ENCODE measurements at places on chromosomes 6 and 20.

- no peak for DNase-seq
These were observed 329.7 kb downstream of the CD83 start for GRCh38 chr6:14447240-14447639.

DNA sequence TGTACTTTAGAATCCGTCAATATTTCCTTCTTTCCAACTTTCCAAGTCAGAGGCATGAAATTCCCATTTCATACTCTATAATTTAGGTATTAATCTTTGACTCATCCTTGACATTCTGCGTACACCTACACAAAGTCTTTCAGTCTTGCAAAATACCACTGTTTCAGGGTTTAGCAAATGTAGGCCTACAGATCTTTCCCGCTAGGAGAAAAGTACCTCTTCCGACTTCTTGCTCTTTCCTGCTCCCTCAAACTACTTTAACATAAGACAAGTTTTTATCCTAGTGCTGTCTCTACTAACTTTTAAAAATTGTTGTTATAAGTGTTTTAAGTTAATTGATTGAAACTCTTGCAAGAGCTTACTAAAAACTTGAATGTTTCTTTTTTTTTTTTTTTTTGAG is 18.3 kb upstream of the PHACTR1 start:
- DNase-seq: no peak

DNA sequence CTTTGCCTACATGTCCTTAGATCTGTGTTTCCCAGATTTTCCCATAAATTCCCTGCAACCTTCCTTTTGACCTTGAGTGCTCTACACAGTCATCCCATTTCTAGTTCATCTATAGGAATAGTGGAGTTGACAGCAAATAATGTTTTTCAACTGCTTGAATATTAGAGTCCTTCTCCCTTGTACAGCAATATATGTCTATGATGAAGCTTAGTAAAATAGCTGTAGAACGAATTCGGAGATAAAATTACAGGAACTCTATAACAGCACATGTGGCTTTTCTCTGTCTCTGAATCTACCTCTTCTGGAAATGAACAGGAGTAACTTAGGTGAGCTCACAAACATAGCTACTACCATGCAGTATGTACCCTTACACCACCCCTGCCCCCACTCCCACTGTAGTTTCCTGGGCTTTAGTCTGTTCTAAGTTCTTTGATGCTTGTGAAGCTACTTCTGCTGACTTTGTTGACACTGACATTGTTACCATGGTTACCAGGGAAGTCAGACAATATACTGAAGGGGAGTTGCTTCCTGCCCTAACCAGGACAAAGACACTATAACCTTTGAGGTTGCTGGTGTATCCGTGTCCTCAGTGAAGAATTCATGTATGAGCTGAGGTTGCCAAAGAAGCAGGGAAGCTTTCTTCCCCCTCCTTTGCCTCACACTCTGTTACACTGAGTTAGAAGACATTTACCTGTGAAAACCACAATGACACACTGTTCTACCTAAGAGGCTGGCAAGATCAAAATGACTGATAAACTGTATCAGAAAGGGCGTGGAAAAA is 35.8 kb upstream of the SHLD1 start:
- peak; percentile 46 for DNase-seq

DNA sequence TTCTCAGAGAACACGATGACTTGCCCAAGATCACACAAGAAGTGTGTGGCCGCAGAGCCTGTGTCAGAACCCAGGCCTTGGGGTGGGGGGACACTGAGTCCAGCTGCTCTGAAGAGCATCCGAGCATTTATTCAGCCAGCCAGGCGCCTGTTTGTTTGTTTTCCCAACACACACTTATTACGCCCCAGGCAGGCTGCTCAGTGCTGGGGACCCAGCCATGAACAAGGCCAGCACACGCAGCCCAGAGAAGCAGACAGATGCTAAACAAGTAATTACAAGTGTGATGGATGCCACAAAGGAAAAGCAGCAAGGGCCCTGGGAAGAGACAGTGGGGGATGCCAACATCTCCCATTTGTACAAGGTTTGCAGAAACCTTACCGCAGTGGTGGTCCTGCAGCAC is 19.4 kb upstream of the SIRPA start:
- DNase-seq: no peak

- peak; percentile 15 for DNase-seq
These were observed 594 bp downstream of the ARFGEF3 start for GRCh38 chr6:138162111-138162954.

- DNase-seq: peak; percentile 89
These were observed 72.7 kb downstream of the TRAM2 start for GRCh38 chr6:52503851-52504781.

DNA sequence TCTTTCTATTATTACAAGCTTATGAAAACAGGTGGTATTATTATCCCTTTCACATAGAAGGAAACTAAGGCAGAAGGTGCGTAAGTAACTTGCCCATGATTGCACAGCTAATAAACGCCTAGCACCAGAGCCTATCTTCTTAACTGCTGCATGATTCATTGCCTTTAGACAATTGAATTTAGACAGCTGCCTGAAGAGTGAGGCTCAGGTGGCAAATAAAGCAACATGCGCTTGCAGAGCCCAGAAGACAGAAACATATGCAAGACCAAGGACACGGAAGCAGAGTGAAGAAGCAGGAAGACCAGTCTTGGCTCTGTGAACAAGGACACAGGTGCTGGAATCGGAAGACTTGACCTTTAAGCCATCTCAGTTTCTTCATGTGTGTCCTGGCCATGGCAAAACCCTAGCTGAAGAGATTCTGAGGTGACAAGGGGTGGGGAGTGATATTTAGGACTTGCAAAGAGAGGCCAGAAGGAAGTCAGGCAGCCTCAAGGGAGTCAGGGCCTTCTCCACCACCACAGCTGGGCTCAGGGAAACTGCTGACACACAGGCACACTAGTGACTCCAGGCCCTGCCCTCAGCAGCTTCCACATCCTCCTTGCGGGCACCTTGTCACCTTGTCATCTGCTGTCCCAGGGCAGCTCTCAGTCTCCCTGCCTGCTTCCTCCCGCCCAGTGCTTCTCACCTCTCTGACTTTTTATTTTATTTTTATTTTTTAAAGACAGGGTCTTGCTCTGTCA is 91.7 kb upstream of the SLC22A16 start:
- peak; percentile 47 for DNase-seq

DNA sequence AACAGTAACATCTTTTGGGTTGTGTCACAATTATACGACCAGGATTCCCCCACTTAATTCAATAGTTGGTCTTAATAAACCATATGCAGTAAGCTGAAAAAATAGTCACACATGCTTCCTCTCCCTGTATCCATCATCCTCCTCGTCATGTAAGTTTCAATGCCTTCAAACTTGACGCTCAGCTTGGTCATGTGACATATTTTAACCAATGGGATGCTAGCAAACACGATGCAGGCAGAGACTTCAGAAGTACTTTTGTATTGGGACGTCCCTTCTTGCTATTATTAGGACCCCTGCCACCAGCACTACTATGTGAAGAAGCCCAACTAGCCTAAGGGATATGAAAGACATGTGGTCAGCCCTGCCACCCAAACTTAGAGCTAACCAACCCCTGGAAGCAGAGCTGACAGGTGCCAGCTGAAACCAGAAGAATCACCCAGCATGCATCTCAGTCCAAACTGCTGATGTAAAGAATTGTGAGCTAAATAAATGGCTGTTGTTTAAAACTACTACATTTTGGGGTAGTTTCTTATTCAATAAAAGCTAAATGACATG is 49.3 kb downstream of the CGA start:
- DNase-seq: no peak

DNA sequence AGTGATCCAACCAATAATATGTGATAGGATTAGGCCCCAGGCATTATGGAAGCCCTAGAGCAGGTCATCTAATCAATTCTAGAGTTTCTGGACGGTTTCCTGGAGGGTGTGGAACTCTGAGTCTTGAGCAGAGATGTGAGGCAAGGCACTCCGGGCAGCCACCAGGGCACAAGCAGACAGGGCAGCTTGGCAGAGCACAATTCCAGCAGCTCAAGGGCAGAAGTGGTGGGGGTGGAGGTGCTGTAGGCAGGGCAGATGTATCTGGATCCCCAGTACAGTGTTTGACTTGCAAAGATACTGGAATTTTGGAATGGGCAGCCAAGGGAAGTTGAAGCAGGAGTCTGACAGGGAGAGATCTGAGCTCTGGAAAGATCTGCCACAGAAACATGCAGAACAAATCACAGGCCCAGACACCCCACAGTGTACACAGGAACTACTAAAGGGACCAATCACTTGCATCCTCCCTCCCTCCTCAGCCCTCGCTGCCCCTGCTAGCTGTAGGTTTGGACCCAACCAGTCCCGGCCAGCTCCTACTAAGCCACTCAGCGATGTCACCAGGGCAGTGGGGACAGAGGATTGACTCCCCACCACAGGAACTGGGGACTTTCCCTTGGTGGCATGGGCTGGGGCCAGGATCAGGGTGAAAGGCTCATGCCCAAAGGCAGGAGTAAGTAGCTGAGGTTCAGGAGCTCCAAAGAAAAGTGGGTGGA is 47.0 kb downstream of the TFEB start:
- DNase-seq: no peak

- peak; percentile 71 for DNase-seq
These were observed 303 bp downstream of the MBOAT1 start for GRCh38 chr6:20211941-20212391.

- DNase-seq: peak; percentile 71
These were observed 123.3 kb upstream of the DUSP22 start for GRCh38 chr6:168865-169455.

DNA sequence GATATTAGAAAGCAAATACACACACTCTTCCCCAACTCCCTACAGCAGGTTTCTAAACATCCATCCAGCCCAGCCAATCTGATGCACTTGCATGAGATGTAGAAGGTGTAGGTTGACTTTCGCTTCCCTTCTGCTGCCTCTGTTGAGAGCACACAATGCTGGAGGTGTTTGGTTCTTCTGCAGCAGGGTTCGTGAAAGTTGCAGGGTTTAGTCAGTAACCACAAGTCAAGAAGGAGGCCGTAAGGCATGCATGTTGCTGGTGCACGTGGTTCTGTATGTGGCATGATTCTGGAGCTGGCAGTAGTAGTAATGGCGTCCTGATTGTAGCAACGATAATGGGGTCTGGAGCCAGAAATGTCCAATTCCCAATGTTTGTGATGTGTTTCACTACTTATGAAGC is 53.0 kb downstream of the DEK start:
- no peak for DNase-seq

DNA sequence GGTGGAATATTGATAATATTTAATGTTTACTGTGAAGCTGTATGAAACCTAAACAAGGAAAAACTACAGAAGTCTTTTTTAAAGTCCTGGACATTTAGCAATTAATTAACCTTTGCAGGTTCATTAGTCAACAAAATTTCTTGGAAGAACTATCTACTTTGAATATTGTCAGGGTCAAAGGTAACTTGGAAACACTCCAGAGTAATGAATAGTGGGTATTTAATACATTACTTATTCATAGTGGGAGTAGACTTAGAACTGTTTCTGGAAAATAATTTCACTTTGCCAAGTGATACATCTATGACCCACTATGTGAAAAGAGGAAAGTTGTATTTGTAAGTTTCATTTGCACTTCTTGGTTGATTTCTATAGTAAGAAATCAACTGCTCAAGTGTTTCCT is 319.1 kb downstream of the TFAP2B start:
- no peak for DNase-seq

DNA sequence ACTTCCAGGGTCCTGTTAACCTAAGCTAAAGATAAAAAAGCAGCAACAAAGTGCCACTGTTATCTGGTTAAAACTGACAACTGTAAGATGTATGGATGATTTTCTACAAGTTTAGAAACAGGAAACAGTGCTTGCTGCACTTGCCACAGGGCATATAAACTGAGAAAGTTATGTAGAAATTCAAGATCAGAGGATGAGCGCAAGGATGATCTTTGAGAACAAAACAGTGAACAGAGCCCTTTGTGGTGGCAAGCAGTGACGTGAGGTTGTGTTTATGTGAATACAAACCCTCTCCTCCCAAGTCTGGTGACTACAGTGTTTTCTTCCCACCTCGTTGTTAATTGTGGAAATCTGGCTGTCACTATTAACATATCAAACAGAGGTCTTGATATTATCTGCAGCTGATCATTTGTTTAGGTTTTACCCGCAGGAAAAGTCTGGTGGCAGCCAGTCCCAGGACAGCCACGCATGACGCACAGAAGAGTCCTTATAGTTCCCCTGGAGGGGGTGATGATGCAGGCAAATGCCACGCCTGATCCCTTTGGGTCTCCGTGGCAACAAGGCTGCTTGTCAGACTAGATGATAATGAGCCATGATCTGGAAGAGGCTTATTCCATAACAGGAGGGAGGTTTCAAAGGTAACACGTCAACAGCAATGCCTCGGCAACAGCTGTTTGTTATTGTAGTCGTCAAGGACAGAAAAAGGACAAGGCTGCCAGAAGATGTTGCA is 43.1 kb upstream of the TNFAIP3 start:
- no peak for DNase-seq

DNA sequence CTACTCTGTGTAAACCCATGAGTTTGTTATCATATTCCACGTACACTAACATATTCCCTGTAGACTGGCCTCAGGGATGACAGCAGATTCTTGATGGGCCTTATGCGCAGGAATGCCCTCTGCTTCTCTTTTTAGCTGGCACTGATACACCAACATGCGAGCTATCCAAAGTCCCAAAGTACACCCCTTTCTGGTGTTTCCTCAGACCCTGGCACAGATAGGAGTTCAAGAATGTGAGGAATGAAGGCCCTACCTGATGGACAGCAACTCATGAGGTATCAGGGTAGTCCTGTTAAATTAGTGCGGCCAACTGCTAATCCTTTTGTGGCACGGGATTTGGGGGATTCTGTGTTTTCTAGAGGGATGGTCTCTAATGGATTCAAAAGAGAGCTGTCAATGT is 93.0 kb downstream of the BACH2 start:
- DNase-seq: no peak

DNA sequence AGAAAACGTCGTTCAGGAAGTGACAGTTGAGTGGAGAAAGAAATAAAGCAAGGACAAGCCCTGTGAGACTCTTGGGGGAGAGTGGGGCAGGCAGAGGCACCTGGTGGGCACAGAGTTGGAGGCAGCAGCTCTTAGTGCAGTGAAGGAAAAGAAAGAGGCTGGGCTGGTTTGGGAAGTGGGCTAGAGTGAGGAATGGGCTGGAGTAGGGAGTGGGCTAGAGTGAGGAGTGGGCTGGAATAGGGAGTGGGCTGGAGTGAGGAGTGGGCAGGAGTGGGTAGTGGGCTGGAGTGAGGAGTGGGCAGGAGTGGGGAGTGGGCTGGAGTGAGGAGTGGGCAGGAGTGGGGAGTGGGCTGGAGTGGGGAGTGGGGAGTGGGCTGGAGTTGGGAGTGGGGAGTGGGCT is 43.7 kb upstream of the BCAS1 start:
- DNase-seq: no peak

- peak; percentile 40 for DNase-seq
These were observed at the start of gene ZNF311 for GRCh38 chr6:29005183-29005885. Gene ZNF311, minus strand, starts transcription at chr6:29005315. Its CDS starts 1,361 bp downstream, at chr6:29003954.
